ENCODE measurements at places on chromosomes 12 and 14.

GRCh38 chr12:179131-179884, 34.6 kb downstream of the SLC6A12 start:
- DNase-seq, result no peak

DNA sequence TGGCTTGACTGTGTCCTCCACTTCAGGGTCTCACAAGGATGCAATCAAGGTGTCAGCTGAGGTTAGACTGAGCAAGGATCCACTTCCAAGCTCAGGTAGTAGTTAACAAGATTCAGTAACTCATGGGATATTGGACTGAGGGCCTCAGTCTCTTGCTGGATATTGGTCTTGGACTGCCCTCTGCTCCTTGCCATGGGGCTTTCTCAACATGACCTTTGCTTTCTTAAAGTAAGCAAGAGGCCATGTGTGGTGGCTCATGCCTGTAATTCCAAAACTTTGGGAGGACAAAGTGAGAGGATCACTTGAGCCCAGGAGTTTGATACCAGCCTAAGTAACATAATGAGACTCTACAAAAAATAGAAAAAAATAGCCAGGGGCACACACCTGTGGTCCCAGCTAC, 231.3 kb upstream of the AMIGO2 start:
- no peak for DNase-seq

DNA sequence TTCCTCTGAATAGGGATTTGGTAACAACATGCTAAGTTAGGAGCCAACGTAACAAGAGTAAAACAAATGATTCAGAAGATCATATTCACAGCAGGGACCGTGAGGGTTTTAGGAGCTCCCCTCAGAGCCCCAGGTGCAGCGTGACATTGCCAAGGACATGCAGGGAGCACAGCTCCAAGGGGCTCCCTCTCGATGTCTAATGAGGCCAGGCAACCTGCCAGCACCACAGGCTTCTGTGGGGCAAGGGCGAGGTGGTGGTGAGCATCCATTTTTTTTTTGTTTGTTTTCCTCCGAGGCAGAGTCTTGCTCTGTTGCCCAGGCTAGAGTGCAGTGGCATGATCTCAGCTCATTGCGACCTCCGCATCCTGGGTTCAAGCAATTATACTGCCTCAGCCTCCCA, 95.1 kb upstream of the PTPRB start:
- no peak for DNase-seq

- no peak for DNase-seq
These were observed 1.7 kb downstream of the ARHGAP9 start for GRCh38 chr12:57477710-57478681.

GRCh38 chr12:3622021-3622821, 130.7 kb downstream of the CRACR2A start:
- DNase-seq, result no peak

DNA sequence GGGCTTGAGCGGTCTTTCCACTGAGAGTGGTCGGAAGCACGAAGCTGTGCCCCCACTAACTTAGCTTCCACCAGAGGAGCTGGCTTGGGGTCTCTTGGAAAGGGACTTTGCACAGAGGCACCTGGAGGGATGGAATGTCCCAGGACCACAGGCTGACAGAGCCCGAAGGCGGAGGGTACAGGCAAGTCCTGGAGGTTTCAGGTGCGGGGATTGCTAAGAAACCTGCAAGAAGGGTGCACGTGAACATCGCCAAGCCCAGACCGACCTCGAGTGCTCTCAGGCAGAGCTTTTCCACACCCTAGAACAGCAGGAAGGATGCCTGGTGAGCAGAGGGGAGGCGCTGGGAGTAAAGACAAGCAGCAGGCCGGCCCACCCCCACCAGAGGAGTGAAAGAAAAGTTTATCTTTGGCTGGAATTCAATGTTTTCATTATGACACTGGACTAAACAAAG, 61.6 kb downstream of the SERPINA3 start:
- DNase-seq, result no peak
